Hematopoietic multipotent progenitor cell treated with erythropoietin and hydrocortisone succinate and interleukin-3 and kit ligand, for 4 days (in vitro differentiated cells): ENCODE measurements at places on chromosomes 6 and 20.

DNA sequence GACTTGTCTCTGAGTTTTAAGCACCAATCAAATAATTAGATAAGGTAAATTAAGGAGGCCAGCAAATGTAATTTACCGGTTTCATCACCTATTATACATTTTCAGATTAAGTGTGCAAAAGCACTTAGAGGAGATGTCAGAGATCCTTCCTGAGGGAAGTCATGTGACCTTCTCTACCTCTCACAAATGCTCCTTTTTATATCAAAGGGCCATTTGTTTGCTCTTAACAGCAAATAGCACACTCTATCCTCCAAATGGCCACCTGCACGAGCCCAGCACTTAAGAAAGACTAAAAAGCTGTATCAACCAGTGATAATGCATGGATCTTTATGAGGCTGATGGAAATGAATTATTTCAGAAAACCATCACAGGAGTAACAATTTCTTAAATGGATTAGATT lies 149.4 kb downstream of the ELOVL4 start:
- DNase-seq, result no peak

DNA sequence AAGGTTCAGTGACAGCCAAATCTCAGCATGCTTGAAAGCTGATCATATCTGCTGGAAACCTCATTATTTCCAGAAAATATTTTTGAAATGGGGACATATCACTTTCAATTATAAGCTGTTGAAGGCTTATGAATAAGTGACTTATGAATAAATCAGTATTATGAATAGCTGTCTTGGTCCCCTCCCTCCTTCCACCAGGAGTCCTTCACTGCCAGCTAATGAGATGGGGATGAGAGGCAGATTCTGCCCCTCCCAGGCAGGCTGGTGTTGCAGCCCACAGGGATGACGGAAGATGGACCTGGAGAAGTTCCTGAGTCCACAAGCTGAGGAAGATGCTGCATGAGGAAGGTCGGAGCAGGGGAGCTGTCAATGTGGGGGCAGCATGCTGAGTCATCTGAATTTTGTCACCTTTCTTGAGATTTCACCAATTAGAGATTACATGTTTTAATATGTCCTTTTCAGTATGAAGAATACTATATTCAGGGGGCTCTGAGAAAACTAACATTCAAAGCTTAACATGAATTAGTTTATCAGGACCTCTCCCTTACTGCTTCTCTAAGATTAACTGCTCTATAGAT lies 112.2 kb downstream of the DTNBP1 start:
- DNase-seq, result no peak

DNA sequence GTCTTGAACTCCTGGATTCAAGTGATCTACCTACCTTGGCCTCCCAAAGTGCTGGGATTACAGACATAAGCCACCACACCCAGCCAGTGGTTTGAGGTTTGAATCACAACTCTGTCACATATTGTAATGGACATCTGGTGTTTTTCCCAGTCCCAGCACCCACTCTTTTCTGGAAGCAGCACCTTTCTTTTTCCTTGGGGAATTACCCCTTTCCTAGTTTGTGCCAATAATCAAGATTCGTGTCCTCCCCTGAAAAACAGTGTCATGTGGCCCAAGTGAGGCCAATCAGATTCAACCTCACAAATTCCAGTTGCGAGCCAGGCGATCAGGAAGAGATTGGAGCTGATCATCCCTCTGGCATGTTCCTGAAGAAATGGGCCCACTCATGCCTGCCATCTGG lies 71.7 kb upstream of the SGK1 start:
- no peak for DNase-seq

- no peak for DNase-seq
Observed at GRCh38 chr6:35014341-35014740, 125.3 kb downstream of the ANKS1A start.

- no peak for DNase-seq
Observed at GRCh38 chr20:59663513-59664060, 59.2 kb downstream of the PHACTR3 start.

DNA sequence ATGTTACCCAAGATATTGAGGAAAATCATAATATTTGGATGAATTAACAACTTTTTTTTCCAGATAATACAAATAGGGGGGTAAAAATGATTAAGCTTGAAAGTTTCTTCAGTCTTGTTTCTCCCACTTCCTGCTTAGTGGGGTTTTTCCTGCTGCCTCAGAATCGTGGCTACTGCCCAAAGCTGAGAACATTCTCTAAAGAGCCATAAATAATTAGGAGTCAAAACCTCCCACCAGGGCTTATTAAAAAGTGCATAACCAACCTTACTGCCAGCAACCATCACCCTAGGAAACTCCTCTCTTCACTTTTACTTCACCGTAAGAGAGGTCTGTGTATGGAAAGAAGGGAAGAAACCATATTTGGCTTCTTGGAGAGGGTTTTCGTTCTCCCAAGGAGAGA lies 9.0 kb upstream of the LCA5 start:
- DNase-seq, result no peak

GRCh38 chr20:1676650-1677049 lies 19.1 kb upstream of the SIRPG start:
- no peak for DNase-seq

- DNase-seq, result no peak
Observed at GRCh38 chr6:43900560-43900915, 130.5 kb downstream of the VEGFA start.

DNA sequence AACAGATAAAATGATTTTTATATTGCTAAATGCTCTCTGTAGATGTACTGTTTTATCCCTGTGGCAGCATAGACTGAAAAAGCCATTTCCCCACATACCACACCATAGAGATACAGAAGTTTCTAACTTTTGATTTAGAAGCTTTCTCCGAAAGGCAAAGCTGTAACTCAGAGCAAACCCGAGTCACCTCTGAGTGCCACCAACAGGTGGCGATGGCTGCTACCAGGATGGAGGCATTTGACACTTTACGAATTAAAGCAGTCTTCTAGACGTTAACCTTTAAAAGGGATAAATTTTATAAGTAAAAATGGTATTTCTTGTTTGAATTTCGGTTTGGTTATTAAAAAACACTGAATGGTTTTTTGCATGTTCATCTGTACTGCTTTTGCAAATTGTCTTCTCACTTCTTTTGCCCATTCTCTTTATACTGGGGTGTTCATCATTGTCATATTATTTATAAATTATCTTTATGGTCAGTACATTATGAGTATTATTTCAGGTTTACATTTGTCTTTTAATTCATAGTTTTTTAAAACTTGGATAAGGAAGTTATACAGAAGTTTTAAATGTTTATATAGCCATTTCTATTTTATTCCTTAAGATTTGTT lies 201.0 kb upstream of the CEP162 start:
- peak; percentile 65 for DNase-seq

- DNase-seq, result no peak
Observed at GRCh38 chr20:38246357-38247165, 14.0 kb downstream of the KIAA1755 start.

- no peak for DNase-seq
Observed at GRCh38 chr6:14674867-14675648, 557.5 kb downstream of the CD83 start.

DNA sequence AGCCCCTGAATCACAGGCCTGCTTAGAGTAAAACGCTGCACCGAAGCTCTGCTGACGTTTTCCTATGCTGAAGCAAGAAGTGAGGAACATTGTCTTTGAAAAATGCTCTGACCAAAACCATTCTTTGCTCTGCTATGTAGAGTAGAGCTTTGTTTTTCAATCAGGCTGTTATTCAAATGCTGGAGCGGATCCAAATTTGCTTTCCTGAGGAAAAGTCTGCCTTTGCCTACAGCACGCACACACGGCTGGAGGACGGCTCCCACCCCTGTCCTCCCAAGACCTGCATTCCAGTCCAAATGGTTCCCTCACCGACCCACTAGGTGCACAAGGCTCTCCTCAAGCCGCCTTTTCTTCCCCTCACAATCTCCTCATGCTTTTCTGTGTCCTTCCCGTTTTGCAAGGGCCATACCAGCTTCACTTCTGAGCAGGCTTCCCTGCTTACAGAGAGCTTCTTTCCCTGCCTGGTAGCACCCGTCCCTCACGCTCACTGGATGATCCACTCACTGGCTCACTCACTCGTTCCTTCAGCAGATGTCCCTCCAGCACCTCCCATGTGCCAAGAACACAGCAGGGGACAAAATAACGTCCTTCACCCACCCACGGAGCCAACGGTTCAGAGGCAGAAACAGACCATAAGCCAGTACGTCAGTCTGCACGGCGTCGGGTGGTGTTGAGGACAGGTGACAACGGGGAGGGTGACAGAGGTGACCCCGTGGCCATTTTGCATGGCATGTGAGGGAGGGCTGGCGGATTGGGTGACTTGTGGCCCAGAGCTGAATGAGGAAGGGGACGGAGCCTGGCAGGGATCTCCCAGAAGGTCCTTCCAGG lies 137.9 kb upstream of the NEDD9 start:
- DNase-seq, result no peak

DNA sequence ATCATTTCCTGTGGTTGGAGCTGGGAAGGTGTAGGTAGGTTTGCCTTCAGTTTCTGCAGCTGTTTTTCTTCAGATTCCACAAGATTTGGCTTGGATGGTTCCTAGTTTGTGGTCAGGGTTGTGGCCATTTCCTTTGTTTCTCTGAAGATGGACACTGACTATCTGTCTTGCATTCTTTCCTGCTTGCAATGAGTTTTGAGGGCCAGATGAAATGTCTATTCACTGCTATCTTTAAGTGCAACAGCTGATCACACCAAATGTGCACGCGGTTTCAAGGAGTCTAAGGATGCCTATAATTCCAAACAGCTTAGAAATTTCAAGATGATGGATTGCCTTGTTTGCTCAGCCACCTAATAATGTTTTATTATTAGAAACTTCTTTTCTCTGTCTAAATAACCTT lies 28.4 kb downstream of the IL20RA start:
- no peak for DNase-seq

GRCh38 chr6:105209950-105210706 lies 30.3 kb upstream of the POPDC3 start:
- DNase-seq, result peak; percentile 26

- DNase-seq, result no peak
Observed at GRCh38 chr20:12413116-12413515, 495.4 kb downstream of the BTBD3 start.

GRCh38 chr20:49853640-49854039 lies 41.0 kb downstream of the SLC9A8 start:
- DNase-seq, result no peak

GRCh38 chr6:43016943-43017334 lies 2.9 kb downstream of the KLHDC3 start:
- peak; percentile 19 for DNase-seq

DNA sequence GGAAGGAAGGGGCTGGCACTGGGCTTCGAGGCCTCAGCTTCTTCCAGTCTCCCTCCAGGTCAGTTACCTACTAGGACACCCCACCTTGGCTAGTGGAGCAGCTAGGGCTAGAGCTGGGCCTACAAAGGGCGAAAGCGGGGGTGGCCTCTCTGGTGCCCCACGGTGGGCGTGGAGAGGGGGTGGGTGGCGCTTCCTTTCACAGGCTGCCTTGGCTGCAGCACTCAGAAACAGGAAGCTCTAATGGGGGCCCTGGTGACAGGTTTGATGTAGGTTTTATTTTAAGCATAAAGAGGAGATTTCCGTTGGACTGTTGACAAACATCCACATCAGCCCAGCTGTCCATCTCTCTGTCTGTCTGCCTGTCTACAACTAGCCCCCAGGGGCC lies 13.4 kb downstream of the FAM110A start:
- DNase-seq, result peak; percentile 89

DNA sequence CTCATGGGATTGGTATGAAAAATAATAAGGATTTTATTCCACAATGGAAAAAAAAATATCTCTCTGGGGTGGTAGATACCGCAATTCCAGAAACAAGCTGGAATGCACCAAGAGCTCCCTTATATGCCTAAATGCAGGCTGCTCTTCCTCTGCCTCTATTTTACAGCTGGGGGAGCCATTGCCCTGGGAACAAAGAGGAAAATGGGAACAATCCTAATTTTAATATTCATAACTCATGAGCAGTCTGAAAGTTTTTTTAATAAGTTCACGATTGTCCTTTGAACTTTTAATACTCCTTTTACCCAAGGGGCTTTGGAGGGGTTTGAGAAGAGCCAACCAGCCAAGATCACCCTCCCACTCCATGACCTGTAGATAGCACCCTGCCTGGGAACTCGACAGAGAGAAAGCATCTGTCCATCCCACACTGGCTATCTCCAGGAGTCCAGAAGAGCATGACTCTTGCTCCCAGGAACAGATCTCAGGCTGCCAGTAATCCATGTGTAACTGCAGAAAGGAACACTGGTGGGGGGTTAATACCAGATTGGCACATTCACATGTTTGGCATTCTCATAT lies 74.7 kb downstream of the CD83 start:
- DNase-seq, result no peak

DNA sequence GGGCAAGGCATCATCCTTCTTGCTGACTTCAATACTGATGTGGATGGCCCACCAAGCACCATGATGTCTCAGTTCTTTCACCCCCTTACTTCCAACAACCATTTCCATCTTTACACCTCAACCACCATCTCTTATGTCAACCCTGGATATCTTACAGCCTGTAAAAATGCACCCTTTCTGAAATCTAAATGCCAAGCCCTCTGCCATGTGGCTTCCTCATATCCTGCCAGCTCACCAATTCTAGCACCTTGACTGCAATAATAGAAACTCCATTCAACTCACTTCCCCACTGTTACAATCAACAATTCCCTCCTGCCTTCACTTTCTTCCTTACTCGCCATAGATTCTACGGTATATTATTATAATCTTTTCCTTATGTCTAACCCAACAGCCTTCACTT lies 57.9 kb downstream of the LY86 start:
- no peak for DNase-seq

DNA sequence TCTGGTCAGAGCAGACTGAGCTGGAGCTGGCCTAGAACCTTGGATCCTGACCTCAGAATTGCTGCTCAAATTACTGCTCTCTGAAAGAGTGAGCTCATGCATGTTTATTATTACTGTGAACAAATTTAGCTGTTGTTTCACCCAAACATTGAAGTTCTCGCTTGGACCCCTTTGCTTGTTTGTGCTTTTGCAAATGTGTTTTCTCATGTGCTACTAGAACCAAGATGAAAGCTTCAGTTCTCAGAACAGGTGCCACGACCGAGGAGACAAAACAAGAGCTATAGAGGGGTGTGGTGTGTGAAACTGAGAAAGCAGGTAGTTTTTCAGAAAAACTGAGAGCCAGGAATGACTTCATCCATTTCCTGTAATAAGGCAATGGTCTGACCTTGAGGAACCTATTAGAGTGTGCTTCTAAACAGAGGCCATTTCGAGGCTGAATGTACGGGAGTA lies 50.0 kb upstream of the ESR1 start:
- no peak for DNase-seq

- DNase-seq, result peak; percentile 28
Observed at GRCh38 chr6:111970426-111970825, 83.5 kb upstream of the CCN6 start.

GRCh38 chr6:39279539-39279938 lies 34.7 kb downstream of the KCNK17 start:
- DNase-seq, result no peak

DNA sequence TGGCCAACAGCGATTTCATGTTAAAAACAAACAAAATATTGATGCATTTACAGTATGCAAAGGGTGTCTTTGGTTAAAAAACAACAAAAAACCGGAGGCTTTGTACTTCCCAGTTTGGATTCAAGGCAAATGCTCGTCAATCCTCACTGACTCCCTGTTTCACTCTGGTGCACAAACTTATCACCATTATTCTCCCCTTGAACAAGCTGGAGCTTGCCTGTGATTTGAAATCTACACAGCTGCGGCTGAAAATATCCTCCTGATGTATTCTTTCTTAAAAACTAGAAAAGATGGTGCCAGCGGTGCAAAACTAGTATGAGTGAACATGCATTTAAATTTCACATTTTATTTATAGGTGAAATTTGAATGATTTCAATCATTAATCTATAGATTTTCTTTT lies 3.3 kb downstream of the PERP start:
- no peak for DNase-seq

GRCh38 chr6:96947055-96947454 lies 22.5 kb downstream of the KLHL32 start:
- DNase-seq, result no peak

GRCh38 chr6:55918639-55919038 lies 43.2 kb upstream of the BMP5 start:
- DNase-seq, result no peak
